ENCODE measurements at places on chromosomes 1 and 21.

GRCh38 chr21:33036430-33037162 is 10.9 kb downstream of the OLIG2 start:
- no peak for DNase-seq

- no peak for DNase-seq
Observed at GRCh38 chr1:55466921-55467320, 251.8 kb upstream of the USP24 start.

DNA sequence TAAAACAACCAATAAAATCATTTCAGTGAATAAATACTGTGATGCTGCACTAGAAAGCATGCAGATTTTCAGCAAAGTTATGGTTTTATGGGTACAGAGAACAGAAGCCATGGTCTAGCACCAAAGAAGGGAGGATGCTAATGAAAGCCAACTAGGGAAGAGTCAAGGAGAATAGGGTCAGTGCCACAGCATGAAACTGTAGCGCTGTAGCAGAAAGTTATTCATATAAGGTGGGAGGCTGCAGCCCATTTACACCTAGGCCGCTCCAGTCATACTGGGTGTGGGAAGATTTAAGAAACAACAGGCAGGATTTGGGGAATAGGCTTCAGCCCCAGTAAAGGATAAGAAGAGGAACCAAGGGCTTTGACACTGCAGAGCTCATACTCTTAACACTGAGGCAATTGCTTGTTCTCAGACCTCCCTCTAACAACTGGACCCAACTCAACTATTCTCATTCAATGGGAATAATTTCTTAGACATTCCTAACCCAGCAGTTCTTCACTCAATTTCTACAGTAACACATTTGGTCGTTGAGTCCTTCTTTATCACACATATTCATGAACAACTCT is 4.4 kb downstream of the IFI16 start:
- no peak for DNase-seq

- no peak for DNase-seq
Observed at GRCh38 chr1:94683886-94684285, 136.3 kb upstream of the SLC44A3 start.
